Upper lobe of right lung (tissue), 1 donor: ENCODE measurements at places on chromosomes 13 and 19.

DNA sequence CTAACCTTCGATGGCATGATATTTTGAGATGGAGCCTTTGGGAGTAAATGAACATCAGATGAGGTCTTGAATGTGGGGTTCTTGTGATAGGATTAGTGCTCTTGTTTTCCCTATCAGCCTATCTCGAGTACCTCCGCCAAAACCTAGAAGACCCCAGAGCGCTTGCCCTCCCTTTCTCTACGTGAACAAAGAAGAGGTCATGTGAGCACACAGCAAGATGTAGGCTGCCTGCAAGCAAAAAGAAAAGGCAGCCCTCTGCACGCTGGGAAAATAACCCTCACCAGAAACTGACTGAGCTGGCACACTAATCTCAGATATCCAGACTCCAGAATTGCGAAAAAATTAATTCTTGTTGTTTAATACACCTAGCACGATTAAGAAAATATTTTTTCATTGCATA is 799.8 kb upstream of the SLC10A2 start:
- no peak overlapping the region for H3K4me3 ChIP-seq
- H3K4me1 ChIP-seq, result no peaks in the 10 kb centered on the region
- no peaks in the 10 kb centered on the region for H3K36me3 ChIP-seq
- H3K27ac ChIP-seq, result no peak overlapping the region
- no peaks in the 10 kb centered on the region for H3K27me3 ChIP-seq

- peaks cover 5% of the 10 kb centered on the region for H3K36me3 ChIP-seq
- H3K4me3 ChIP-seq, result no peak overlapping the region
- no peak for DNase-seq
- H3K27ac ChIP-seq, result no peak overlapping the region
- no peaks in the 10 kb centered on the region for H3K27me3 ChIP-seq
Measured at GRCh38 chr19:39813264-39813993, 20.5 kb downstream of the DYRK1B start.

GRCh38 chr13:95509521-95510310 is 42.8 kb upstream of the CLDN10 start:
- no peaks in the 10 kb centered on the region for H3K27me3 ChIP-seq
- no peak overlapping the region for H3K4me3 ChIP-seq
- no peak overlapping the region for H3K27ac ChIP-seq
- no peaks in the 10 kb centered on the region for H3K36me3 ChIP-seq

DNA sequence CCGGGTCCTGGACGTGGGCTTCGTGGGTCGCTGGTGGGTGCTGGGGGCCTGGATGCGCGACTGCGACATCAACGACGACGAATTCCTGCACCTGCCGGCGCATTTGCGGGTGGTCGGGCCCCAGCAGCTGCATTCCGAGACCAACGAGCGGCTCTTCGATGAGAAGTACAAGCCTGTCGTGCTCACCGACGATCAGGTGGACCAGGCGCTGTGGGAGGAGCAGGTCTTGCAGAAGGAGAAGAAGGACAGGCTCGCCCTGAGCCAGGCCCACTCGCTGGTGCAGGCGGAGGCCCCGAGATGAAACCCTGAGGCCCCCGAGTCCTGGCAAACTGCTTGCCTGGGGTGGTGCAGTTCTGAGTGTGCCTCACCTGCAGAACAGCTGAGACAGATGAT is 787 bp downstream of the TIMM29 start:
- peaks cover 19% of the 10 kb centered on the region for H3K4me1 ChIP-seq
- peak overlapping the region; percentile 89 for H3K27ac ChIP-seq
- no peaks in the 10 kb centered on the region for H3K27me3 ChIP-seq

GRCh38 chr19:1680976-1681375 is 28.6 kb upstream of the TCF3 start:
- no peaks in the 10 kb centered on the region for H3K4me1 ChIP-seq
- no peaks in the 10 kb centered on the region for H3K36me3 ChIP-seq
- peaks cover 66% of the 10 kb centered on the region for H3K27me3 ChIP-seq

DNA sequence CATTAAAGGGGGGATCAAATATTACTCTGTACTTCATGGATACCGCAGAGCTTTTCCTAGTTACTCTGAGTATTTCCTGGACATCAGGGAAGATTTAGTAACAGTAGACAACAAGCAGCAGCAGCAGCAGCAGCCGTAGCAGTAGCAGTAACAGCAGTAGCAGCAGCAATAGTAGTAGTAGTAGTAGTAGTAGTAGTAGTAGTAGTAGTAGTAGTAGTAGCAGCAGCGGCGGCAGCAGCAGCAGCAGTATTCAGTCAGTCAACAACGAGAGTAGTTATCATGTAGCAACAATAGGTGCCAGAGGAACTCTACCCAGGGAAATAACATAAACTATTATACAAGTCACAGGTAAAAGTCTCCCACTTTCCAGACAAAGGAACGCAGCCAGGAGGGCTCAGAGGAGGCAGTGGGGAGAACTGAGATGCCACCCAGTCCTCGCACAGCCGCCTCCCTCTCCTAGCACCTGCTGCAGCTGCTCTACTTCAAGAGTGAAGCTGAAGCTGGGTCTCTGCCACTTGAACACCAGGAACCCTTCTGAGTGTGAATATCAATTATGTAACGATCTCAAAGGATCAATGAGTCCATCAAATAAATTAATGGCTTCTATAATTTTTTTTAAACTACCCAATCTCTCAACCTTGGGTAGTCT is 1.3 kb upstream of the DOCK9 start:
- no peak overlapping the region for H3K4me3 ChIP-seq
- H3K36me3 ChIP-seq, result no peaks in the 10 kb centered on the region
- peak overlapping the region; percentile 75 for H3K27ac ChIP-seq
- DNase-seq, result no peak

DNA sequence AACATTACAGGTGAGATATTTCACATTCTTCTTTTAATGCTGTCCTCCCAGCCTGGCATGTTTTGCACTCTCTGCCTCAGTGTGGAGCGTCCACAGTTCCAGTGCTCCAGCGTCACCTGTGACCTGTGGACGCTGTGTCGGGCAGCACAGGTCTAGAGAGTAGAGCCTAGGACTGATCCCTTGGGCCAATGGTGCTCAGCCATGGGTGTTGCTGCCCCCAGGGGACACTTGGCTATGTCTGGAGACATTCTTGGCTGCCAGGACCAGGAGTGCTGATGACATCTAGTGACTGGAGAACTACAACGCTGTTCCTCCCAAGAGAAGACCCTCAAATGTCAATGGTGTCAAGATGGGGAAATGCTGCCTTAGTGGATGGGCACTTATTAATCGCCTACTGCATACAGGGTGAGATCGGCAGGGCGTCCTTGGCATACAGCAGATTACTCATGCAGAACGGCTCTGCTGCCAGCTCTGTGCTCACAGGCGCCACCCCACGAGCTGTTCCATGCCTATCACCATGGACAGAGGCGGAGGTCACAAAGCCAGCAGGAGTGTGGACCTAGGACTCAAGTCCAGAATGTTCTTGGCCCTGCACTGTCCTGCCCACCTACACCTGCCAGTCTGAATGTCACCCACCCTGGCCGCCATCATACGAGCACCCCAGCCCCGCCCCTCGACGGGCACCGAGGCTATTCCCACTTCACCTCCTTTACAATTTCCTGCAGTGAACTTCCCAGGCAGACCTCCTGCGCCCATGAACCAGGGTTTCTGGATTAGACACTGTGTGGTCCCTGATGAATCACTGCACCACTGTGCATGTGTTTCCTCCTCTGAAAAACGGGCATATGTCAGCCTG is 13.9 kb upstream of the MADCAM1 start:
- H3K4me1 ChIP-seq, result no peaks in the 10 kb centered on the region
- no peak for DNase-seq
- no peak overlapping the region for H3K4me3 ChIP-seq
- H3K27me3 ChIP-seq, result peaks cover 5% of the 10 kb centered on the region

GRCh38 chr19:45142726-45143110 is 18.1 kb downstream of the NKPD1 start:
- peaks cover 25% of the 10 kb centered on the region for H3K36me3 ChIP-seq
- no peak for DNase-seq
- H3K27me3 ChIP-seq, result no peaks in the 10 kb centered on the region

- H3K36me3 ChIP-seq, result peaks cover 52% of the 10 kb centered on the region
- H3K4me3 ChIP-seq, result peak within 1 kb of the TSS; percentile 76
- H3K27me3 ChIP-seq, result no peaks in the 10 kb centered on the region
- peaks cover 10% of the 10 kb centered on the region for H3K4me1 ChIP-seq
Measured at GRCh38 chr19:13774217-13775191, at the start of gene C19orf53. Gene C19orf53, plus strand, starts transcription at chr19:13774456. Its CDS starts 22 bp downstream, at chr19:13774478.

DNA sequence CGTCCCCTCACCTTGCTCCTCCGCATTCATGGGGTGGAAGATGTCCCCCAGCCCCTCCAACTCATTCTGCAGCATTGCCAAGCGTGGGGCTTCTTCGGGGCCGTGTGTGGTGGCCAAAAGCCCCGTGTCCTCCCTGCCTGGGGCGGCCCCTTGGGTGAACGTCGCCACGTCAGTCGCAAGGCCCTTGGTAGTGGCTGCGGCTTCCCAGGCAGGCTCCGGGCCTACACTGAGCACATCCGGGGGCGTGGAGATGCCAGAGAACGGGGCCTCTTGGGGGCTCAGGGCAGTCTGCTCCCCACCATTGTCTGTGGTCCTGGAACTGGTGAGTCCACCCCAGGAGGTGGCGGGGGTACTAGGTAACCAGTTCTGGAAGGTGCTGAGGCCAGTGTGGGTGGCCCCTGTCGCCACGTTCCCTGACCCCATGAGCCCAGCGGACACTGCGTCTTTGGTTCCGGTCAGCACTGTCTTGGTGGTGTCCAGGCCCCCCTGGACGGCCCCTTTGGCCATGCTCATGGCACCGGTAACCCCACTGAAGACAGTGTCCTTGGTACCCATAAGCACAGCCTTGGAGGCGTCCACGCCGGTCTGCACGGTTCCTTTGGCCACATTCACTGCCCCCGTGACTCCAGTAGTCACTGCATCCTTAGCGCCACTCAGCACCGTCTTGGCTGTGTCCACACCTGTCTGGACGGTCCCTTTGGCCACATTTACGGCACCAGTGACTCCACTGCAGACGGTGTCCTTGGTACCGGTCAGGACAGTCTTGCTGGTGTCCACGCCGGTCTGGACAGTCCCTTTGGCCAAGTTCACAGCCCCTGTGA is 7.6 kb downstream of the PLIN4 start:
- H3K27ac ChIP-seq, result no peak overlapping the region
- H3K27me3 ChIP-seq, result no peaks in the 10 kb centered on the region
- no peaks in the 10 kb centered on the region for H3K4me1 ChIP-seq
- no peaks in the 10 kb centered on the region for H3K36me3 ChIP-seq
- no peak for DNase-seq

- H3K36me3 ChIP-seq, result no peaks in the 10 kb centered on the region
- no peak for DNase-seq
- H3K4me1 ChIP-seq, result peaks cover 12% of the 10 kb centered on the region
- H3K27me3 ChIP-seq, result no peaks in the 10 kb centered on the region
- peak overlapping the region; percentile 52 for H3K27ac ChIP-seq
Measured at GRCh38 chr19:47637550-47637949, 28.6 kb downstream of the BICRA start.

- no peak overlapping the region for H3K27ac ChIP-seq
- H3K27me3 ChIP-seq, result peaks cover 42% of the 10 kb centered on the region
- no peak for DNase-seq
- H3K4me3 ChIP-seq, result no peak overlapping the region
Measured at GRCh38 chr19:55078996-55079395, 3.3 kb downstream of the EPS8L1 start.

- no peak overlapping the region for H3K4me3 ChIP-seq
- H3K27ac ChIP-seq, result no peak overlapping the region
- H3K36me3 ChIP-seq, result no peaks in the 10 kb centered on the region
Measured at GRCh38 chr19:33400856-33401682, 27.6 kb downstream of the CEBPG start.

GRCh38 chr13:20127562-20128458 is 33.0 kb downstream of the GJA3 start:
- peaks cover 24% of the 10 kb centered on the region for H3K27me3 ChIP-seq
- H3K4me1 ChIP-seq, result peaks cover 9% of the 10 kb centered on the region

- H3K27ac ChIP-seq, result no peak overlapping the region
- H3K4me1 ChIP-seq, result no peaks in the 10 kb centered on the region
- H3K4me3 ChIP-seq, result no peak overlapping the region
Measured at GRCh38 chr19:10137751-10138682, 18.3 kb upstream of the EIF3G start.

GRCh38 chr19:38815059-38816001 is 2.6 kb upstream of the LGALS4 start:
- DNase-seq, result no peak
- no peaks in the 10 kb centered on the region for H3K4me1 ChIP-seq
- H3K27ac ChIP-seq, result no peak overlapping the region
- H3K4me3 ChIP-seq, result no peak overlapping the region
- no peaks in the 10 kb centered on the region for H3K27me3 ChIP-seq

GRCh38 chr19:12723641-12724426 is at the start of gene TNPO2:
Gene TNPO2, minus strand, starts transcription at chr19:12723932. Its CDS starts 2,955 bp downstream, at chr19:12720977.
- peak within 1 kb of the TSS; percentile 63 for H3K4me3 ChIP-seq
- H3K4me1 ChIP-seq, result peaks cover 33% of the 10 kb centered on the region
- peaks cover 8% of the 10 kb centered on the region for H3K36me3 ChIP-seq
- no peaks in the 10 kb centered on the region for H3K27me3 ChIP-seq
- DNase-seq, result peak; percentile 75

DNA sequence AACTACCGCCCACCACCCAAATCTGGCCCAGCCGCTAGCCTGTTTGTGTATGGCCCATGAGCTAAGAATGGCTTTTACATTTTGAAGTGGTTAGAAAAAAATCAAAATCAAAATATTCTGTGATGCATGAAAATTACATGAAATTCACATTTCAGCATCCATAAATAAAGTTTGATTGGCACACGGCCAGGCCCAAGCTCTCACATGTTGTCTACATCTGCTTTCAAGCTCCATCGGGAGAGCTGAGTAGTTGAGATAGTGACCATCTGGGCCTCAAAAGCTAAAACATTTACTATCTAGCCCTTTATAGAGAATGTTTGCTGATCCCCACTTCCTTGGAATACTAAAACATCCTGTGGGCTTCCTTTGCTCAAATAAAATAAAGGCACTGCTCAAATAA is 14.5 kb downstream of the RFX2 start:
- no peaks in the 10 kb centered on the region for H3K36me3 ChIP-seq
- no peak overlapping the region for H3K27ac ChIP-seq
- H3K27me3 ChIP-seq, result no peaks in the 10 kb centered on the region
- peaks cover 44% of the 10 kb centered on the region for H3K4me1 ChIP-seq
- H3K4me3 ChIP-seq, result no peak overlapping the region
- DNase-seq, result no peak

DNA sequence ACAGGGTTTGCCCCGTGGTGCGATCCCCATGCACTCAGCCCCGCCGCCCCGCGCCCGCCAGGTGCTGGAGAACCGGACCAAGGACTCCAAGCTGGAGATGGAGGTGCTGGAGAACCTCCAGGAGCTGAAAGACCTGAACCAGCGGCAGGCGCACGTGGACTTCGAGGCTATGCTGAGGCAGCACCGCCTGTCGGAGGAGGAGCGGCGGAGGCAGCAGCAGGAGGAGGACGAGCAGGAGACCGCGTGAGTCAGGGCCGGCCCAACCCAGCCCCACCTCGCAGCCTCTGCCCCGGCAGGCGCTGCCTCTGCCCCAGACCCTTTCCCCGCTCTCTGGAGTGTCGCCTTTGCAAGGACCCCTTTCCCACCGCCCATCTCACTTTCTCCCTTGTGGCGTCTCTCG is 11.3 kb downstream of the YJU2 start:
- H3K36me3 ChIP-seq, result peaks cover 92% of the 10 kb centered on the region
- no peaks in the 10 kb centered on the region for H3K27me3 ChIP-seq
- H3K27ac ChIP-seq, result no peak overlapping the region
- no peak for DNase-seq
- H3K4me1 ChIP-seq, result no peaks in the 10 kb centered on the region

- H3K27ac ChIP-seq, result no peak overlapping the region
- no peaks in the 10 kb centered on the region for H3K4me1 ChIP-seq
- no peak overlapping the region for H3K4me3 ChIP-seq
- no peak for DNase-seq
- H3K36me3 ChIP-seq, result no peaks in the 10 kb centered on the region
Measured at GRCh38 chr19:29624489-29625185, 18.6 kb downstream of the POP4 start.

- H3K36me3 ChIP-seq, result no peaks in the 10 kb centered on the region
- no peak overlapping the region for H3K4me3 ChIP-seq
- no peak overlapping the region for H3K27ac ChIP-seq
- H3K27me3 ChIP-seq, result peaks cover 2% of the 10 kb centered on the region
- no peaks in the 10 kb centered on the region for H3K4me1 ChIP-seq
Measured at GRCh38 chr13:109146912-109147647, 517.7 kb downstream of the MYO16 start.
